Mammary epithelial cell (primary cell): ENCODE measurements at places on chromosomes 12 and 14.
A peak's percentile ranks its signal among the peaks of the same experiment; 100 is the strongest.

DNA sequence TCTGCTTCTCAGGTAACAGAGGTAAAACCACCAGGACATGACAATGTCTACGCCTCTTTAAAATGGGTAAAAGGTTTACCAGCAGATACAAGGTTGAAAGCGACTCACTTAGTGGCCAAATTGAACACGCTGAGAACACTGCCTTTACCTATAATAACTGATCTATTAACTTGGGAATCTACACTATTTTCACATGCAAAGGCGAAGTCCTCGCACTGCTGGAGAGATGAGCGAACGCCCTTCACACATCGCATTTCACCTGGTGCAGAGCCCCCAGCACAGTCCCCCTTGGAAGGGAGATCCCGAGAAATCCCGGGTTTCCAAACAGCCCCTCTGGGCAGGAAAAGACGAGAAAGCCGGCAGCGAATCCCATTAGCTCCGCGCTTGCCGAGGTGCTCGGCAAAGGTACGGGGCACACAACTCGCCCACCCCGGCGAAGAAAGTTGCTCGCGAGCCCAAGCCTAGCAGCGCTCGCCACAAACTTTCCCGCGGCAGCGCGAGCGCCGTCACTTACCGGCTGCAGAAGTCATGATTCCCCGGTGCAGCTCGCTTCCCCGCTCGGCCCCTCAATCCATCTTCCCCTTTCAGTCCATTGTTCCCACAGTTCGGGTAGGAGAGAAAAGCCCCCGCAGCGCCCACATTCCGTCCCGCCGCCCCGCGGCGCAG lies 423 bp downstream of the FGD6 start:
- DNase-seq: peak; percentile 54

DNA sequence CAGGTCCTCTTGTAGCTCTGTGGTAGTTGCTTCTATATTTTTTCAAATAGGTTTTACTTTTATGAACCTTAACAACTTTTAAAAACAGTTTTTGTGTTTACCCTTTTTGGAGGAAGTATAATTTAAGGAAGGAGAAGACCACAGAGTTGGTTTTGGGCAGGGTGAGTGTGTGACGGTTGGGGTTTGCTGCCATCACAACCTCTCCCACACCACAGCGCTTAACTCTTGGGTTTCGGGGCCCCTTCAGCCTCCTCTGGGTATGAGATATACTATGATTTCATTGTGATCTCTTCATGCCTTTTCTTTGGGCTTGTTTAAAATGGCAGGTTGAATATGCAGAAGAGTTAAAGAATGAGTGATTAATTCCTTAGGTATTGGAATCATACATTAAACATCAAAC lies 228.7 kb upstream of the CRY1 start:
- DNase-seq: no peak

DNA sequence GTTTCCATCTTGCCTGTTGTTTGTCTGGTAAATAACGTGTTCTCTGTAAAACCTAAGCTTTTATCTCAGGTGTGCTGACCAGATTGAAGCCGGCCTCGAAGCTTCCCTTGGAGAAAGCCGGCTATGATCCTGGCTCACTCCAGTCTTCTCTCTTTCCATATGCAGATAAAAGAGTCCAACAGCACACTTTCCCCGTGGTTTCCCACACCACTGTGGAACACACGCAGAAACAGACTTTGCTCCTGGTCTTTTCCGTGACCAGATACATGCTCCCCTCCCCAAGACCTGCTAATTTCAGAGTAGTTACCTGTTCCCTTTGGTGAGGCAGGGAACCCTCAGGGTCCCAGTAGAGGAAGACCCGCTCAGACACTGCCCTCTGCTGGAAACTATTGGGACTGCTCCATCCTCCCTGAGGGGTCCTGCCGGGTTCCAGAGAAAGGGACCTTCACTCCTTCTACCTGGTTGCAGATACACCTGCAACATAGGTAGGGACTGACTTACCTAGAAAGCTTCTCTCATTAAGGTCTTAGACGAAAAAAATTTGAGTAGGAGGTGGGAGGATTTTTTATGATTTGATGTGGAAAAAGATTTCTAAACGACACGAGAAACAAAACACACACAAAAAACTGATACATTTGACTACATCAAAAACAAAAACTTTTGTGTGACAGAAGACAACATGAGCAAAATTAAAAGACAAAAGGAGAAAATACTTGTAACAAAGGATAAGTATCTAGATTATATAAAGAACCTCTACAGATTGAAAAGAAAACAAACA lies 415.4 kb upstream of the CCDC196 start:
- peak; percentile 31 for DNase-seq

GRCh38 chr12:32834122-32834521 lies 62.5 kb downstream of the PKP2 start:
- DNase-seq: no peak

DNA sequence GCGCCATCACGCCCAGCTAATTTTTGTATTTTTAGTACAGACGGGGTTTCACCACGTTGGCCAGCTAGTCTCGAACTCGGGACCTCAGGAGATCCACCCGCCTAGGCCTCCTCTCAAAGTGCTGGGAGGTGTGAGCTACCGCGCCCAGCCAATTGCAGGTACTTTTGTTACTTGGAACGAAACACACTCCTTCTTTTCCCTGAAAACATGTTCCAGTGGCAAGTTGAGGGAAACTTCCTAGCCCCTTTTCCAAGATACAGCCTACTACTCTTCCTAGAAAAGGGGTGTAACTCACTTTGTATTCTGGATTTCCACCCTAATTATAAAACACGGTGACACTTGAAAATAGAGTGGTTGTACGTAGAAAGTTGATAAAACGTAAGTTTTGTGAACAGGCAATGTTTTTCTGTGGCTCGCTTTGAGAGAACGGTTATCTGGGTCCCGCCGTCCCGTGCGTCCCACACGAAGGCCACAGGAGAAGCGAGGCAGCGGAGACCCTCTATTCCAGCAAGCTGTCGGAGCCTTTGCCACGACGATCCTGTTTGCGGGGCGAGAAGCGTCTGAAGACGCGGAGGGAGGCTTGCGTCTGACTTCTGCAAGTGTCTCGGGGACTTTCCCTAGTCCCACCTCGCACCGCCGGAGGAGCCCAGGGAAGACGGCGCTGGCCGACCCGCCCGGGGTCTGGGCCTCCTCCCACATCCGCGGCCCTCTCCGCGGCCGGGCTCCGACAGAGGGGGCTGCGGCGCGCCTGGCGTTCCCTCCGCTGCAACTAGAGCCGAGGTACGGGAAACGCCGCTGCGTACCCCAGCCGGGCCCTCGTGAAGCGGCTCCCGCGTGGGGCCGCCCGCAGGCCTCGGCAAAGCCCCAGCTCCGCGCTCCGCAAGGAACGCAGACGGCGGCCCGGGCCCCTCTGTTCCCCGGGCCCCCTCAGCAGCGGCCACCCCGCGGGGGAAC lies 745 bp downstream of the CDCA4 start:
- no peak for DNase-seq

DNA sequence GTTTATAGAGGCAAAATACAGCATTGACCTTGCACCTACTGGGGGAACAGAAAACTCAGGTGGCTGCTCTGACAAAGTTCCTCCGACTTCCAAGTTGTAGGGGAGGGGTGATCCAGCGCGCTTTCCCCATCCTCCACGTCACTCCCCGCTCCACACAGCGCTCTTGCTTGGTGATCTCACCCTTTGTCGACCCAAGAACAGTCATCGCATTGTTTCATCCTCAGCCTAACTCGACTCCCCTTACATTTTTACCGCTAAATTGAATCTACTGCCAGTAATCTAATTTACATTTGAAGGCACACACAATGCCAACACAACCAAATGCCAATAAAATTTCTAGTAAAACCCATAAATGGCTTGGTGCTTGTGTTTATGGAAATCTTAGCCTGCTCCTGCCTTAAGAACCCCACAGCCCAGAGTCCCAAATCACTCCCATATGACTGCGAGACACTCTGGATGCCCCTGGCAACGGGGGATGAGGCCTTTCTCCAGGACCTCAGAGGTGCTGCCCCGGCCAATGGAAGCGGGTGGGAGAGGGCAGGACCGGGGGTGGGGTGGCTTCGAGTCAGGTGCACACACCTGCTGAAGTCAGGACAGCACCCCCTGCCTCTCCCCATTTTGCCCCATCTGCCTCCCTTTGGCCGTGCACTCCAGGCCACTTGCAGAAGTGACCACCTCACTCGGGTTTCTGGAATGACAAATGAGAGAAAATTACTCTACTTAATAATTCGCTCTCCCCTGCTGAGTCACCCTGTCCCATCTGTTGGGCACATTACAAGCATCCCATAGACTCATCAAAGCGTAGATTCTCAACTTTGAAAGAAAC lies 98.2 kb upstream of the GSC start:
- peak; percentile 15 for DNase-seq

GRCh38 chr14:29709490-29709889 lies 218.2 kb downstream of the PRKD1 start:
- no peak for DNase-seq
